Choroid plexus epithelial cell (primary cell): ENCODE measurements at places on chromosomes 6 and 20.
A peak's percentile ranks its signal among the peaks of the same experiment; 100 is the strongest.

DNA sequence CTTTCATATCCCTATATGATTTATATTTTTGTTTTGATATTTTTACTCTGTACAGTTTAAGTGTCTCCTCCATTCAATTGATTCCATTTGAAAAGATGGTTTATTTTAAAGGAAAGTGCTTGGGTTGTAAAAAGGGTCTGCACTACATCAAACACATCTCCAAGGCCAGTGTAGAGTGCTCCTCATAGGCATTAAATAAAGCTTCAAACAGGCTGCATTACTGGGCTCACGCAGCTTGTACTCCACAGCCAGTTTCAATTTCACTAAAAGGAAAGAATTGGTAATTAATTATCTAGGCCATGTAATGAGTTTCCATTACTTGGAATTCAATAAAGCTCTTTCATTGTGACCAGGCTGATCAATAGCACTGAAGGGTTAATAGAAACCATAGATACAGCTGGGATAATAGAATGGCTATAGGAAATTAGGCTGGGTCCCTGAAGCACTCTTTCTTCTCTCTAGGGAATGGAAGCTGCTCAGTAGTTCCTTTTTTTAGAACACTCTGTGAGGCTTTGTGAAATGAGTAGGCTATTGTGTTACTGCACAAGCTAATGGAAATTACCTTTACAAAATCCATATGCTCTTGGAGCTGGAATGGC is 442.2 kb downstream of the RNF144B start:
- no peak for DNase-seq

DNA sequence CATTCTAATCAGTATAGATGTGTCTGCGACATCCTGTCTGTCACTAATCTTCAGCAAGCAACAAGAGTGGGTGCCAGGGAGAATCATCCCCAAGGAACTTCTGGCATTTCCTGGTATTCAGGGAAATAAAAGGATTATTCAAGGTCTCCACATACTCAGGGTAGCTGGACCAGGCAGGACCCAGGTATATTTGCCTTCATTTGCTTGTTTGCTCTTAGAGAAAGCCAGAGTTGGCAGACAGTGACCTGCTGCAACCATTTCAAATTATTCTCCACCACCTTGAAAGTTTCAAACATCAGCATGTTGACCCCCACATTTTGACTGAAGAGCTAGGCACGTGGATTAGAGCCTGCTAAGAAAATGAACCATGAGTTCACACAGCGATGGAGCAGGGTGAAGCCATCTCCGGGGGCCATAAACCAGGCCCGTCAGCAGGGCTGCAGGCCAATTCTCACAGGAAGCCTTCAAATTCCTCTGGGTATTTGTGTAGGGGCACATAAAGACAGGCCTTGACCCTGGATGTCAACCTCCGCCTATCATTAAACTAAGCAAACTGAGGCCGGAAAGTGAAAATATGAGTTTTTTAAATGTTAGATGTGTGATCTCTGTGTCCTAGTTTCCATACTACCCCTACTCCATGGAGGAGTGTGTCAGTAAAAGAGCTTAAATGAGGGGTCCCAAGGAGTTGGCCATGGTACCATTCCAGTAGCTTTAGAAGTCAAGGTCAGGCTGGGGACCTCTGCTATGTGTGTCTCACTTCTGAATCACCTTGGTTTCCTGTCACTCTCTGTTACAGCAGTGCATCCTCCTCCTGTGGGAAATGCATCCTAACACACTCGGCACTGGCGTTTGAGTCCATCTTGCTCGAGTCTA is 32.9 kb downstream of the TRAM2 start:
- DNase-seq = peak; percentile 73

DNA sequence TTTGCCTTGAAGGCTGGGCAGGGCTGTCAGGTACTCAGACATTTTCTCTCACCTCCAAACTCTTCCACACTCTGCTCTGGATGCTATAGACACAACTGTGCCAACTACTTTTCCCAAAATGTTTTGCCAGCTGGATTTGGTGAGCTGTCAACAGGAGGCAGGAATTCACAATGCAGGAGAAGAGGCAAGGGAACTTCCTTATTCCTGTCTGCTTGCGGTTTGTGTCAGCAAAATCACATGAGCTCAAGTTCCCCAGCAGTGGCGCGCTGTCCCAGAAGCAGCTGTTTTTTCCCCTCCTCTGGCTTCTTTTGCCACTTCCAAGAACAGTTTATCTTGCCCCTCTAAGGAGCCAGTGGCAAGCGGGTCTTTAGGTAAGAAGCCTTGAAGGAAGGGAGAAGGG is 608.2 kb downstream of the PRKN start:
- peak; percentile 71 for DNase-seq

- no peak for DNase-seq
Measured at GRCh38 chr6:160029525-160029924, 60.6 kb downstream of the IGF2R start.

DNA sequence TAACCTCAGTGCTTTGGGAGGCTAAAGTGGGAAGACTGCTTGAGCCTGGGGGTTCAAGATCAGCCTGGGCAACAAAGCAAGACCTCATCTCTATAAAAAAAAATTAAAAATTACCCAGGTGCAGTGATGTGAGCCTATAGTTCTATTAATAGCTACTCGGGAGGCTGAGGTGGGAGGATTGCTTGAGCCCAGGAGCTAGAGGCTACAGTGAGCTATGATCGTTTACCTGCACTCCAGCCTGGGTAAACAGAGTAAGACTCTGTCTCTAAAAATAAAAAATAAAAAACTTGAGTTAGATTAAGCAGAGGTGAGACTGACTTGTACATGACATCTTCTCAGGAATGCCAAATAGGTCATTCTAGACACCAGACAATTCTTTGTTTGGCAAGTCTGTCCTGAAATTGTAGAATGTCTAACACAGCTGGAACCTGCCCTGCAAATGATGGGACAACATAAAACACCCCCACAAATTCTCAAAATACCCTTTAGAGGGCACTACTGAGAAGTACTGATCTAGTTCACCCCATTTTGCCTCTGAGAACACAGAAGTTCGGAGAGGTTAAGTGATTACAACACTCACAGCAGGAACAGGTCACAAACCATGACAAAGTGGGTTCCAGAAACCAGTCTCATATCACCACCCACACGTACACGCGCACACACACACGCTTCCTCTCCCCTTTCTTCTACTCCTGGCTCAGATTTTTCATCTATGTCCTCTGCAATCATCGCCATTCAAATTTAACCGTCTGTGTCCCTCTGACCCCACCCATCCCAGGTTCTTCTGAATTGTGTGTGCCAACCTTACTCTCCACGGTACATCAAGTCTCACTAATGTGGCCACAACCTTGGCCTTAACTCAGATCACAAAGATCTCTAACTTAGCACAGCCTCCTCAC is 38.3 kb downstream of the ARHGAP18 start:
- peak; percentile 35 for DNase-seq

- DNase-seq = no peak
Measured at GRCh38 chr6:45688180-45688579, 310.4 kb upstream of the SUPT3H start.

- DNase-seq = no peak
Measured at GRCh38 chr6:125639466-125640020, 109.9 kb upstream of the HEY2 start.

GRCh38 chr20:47973519-47974233 is 188.4 kb upstream of the SULF2 start:
- no peak for DNase-seq

DNA sequence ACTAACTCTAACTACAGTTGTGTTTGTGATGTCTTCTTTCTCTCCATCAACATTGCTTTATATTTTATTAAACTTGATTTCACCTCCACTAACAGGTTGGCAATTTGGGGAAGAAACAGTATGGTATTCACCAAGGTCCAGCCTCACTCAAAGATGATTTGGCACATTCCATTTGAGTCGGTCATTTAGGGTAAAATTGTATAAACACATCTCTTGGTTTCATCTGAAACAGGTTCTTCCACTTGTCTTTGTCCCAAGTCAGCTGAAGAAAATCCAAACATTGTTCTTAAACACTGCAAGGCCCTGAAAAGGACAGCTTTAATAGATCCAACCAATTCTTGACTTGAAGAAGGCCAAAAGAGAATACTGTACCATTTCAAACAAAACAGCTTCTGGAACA is 104.9 kb upstream of the NT5E start:
- no peak for DNase-seq

- no peak for DNase-seq
Measured at GRCh38 chr20:2559279-2559626, 22.9 kb downstream of the TMC2 start.

DNA sequence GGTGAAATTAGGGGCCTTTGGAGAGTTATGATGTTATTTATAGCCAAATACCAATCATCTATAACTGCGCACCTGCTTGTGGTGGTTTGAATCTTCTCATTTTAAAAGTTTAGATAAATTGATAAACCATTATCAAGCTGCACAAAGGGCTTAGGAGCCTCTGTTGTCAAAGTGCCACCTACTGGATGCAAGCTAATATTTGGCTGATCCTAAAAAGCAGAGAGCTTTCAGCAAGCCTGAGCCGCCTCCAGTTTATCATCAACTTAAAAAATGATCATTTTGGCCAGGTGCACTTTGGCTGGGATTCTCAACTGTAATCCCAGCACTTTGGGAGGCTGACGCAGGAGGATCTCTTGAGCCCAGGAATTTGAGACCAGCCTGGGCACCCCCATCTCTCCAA is 58.5 kb upstream of the ATXN1 start:
- peak; percentile 57 for DNase-seq

- DNase-seq = no peak
Measured at GRCh38 chr20:9485614-9486340, 28.6 kb upstream of the LAMP5 start.

DNA sequence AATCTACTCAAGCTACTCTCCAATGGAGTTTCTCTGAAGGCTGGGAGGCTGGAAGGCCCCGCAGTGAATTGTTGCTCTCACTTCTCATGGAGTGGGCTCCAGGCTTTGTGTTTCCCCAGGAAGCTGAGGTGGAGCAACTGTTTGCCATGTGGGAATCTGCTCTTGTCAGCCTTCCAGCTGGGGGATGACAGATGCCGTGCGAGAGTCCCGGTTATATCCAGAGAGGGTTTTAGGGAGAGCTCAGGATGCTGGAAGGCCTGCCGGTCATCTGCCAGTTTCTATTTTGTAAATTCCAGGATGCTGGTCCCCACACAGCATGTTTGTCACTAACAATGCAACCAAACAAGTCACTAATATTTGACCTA is 98.2 kb upstream of the NAA20 start:
- no peak for DNase-seq

GRCh38 chr6:85579581-85579980 is 14.1 kb downstream of the SNX14 start:
- DNase-seq = peak; percentile 28

DNA sequence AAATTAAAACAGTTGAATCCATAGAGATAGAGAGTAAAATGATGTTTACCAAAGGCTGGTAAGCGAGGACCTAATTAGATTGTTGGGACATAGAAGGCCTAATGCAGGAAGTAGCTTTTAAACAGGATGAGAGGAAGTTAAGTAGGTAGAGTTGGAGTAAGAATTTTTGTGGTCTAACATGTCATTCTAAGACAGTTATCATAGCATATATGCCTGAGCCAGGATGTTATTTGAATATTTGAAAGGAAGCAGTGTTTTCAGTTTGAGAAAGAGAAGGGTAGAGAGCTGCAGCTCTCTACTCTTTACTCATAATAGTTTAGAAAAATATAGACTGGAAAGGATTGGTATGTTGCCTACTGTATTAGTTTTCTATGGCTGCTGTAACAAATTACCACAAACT is 121.6 kb downstream of the MEI4 start:
- DNase-seq = no peak

DNA sequence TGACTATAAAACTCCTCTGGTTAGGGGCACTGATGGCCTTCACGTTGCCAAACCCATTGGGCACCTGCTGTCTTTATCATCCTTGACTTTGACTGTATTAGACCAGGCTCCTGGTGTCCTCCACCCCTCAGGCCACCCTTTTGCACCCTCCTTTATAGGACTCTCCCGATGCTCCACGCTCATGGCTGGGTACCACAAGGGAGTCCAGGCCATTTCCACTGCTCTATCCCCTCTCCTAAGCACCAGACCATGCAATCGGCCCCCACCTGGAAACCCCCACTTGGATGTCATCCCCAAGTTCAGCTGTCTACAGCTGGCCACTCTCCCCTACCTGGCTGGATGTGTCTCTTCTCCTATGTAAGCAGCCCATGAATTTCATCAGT is 115.2 kb downstream of the TOX2 start:
- DNase-seq = no peak

GRCh38 chr6:89792881-89793280 is 26.7 kb downstream of the MDN1 start:
- DNase-seq = peak; percentile 71

DNA sequence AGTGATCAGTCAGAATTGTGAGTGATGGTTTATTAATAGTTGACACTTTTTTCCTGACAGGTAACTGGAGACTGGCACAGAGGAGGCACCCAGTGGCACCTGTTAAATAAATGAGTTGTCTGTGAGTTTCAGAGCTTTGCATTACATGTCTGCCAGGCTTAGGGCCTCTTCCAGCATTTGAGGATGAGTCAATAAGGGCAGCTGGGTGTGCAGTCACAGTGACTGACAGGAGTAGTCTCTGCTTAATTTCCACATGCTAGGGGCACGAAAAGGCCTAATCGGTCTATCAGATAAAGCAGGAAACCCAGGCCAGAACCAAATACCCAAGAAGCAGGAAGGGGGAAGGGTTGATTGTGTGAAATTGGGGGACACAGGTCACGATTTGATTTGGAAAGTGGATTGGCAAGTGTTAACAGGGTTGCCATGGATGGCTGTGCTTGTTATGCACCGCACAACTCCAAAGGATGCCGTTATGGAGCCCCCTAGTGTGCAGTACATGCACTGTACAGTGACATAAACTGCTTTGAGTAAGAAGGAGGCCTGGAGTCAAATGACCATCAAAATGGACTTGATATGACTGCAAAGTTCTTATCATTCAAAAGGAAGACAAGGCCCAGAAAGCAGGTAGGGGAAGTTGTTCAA is 111.9 kb upstream of the GGTLC1 start:
- peak; percentile 87 for DNase-seq

GRCh38 chr6:160853946-160854345 is 137.6 kb upstream of the MAP3K4 start:
- no peak for DNase-seq

- peak; percentile 82 for DNase-seq
Measured at GRCh38 chr20:10090588-10091166, 55.9 kb downstream of the ANKEF1 start.

- DNase-seq = peak; percentile 94
Measured at GRCh38 chr6:134029495-134030455, 22.6 kb downstream of the SLC2A12 start.

DNA sequence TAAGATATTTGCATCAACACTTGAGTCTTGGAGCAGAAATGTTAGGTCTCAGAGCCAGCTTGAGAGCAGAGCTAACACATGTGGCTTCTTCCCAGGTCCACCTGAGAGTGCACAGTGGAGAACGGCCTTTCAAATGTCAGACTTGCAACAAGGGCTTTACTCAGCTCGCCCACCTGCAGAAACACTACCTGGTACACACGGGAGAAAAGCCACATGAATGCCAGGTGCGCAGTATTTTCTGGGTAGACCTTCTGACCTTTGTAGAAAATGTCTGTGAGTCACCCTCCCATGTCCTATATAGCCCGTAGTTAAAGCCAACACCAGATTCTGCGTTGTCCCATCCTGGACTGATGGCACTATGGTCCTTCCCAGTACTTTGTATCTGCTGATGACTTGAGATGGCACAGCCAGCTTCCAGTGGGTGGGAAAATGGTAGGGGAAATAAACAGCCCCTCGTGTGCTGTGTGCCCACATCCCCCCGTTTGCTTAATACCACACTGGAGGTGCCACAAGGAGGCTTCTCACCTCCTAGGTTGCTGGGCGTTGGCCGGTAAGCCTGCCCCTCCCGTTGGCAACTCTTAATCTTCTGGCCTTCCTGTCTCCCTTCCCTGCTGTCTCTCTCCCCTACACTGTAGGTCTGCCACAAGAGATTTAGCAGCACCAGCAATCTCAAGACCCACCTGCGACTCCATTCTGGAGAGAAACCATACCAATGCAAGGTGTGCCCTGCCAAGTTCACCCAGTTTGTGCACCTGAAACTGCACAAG is 20.3 kb downstream of the PRDM1 start:
- DNase-seq = no peak
